ENCODE measurements at places on chromosomes 5 and 9.

GRCh38 chr5:80103371-80103770 lies 68.2 kb downstream of the THBS4 start:
- DNase-seq = no peak

DNA sequence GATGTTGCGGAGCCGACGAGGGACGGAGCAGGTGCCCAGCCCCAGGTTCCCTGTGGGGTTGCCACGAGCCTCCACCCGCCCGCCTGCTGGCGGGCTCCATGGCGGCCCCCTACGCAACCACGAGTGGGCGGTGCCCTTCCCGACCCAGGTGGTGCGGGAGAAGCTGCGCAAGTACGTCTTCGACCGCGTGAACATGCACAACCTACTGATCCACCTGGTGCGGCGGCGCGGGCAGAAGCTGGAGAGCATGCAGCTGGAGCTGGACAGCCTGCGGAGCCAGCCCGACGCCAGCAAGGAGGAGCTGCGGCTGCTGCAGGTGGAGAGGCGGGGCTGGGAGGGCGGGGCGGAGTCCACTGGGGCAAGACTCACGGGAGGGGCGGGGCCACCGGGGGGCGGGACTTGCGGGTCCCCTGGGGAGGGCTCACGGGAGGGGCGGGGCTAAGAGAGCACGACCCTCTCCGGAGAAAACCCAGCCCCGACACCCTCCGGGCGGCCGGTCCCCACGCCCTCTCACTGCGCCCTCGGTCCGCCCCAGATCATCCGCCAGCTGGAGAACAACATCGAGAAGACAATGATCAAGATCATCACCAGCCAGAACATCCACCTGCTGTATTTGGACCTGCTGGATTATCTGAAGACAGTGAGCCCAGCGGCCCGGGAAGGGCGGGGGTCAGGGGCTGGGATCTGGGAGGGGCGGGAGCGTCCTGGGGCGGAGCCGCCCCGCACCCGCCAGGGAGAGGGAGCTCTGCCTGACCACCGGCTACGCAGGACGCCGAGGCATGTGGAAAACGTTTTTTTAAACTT lies 3.9 kb downstream of the CCDC183 start:
- peak; percentile 86 for DNase-seq

GRCh38 chr9:135023786-135024405 lies 63.6 kb upstream of the OLFM1 start:
- no peak for DNase-seq

DNA sequence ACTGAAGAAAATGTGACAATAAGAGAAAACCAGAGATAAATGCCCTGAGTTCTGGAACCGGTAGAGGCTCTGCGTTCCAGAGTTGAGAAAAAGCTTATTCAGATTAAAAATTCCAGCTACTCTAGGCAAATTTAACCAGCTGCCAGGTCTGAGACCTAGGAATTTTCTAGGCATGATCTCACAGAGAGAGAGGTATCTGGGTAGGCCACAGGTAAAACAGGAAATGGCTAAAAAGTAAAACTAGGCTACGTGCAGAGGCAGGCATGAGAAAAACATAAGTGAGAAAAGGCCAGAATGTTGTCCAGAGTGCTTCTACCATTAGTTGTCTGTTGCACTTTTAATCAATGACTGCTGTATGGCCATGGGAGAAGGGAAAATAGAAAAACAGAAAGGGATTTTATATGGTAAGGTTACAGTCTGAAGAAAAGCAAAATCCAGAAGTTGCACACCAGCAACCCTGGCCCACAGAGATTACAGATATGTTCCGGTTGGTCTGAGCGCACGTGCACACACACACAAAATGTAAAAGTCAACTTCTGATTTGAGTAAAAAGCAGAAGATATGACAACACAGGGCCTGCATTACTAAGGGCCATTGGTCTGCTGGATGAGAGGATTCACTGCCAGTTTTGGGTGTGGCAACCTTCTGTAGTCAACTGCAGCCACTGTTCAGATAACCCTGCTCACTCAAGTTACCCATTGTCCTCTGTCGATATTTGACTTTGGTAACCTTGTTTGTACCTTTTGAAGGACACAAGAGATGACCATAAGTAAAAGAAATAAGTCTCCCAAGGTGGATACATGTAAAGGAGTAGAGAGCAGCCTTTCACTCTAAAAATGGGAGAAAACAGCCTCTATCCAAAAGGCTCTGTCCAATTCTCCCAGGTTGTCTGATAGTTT lies 266.0 kb downstream of the DTWD2 start:
- DNase-seq = no peak

DNA sequence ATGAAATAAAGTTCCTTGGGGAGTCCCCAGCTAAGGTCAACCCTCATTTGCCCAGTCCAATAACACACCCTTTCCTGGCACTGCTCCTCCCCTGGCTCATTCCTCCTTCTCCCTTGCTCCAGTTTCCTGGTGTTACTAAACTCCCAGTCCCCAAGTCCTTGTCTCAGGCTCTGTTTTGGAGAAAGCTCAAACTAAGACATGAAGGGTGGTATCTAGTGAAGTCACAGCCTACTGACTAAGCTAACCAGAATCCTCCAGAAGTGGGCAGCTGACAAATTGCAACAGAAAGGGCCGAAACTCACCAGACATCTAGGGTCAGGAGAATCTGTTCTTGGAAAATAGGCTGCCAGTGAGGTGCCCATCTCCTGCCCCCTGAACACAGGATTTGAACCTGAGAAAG lies 118.7 kb upstream of the NEK6 start:
- DNase-seq = no peak

DNA sequence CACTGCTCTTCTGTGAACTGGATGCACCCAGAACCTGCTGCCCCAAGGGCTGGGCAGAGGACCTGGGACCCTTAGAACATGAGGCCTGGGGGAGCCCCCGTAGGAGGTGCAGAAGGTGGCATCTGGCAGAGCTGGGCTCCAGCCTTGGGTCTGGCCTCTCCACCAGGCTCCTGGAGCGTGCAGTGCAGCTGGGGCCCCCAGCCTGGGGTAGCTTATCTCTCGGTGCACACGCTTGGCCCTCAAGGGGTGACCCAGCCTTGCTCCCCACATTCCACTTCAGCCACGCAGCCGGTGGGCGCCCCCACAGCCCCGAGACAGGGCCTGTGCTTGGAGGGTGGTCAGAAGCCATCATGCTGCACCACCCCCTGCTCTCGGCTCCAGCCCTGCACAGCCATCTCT lies 5.6 kb upstream of the NR5A1 start:
- no peak for DNase-seq

- DNase-seq = no peak
These were observed 173.7 kb downstream of the RMI1 start for GRCh38 chr9:84154320-84154719.

DNA sequence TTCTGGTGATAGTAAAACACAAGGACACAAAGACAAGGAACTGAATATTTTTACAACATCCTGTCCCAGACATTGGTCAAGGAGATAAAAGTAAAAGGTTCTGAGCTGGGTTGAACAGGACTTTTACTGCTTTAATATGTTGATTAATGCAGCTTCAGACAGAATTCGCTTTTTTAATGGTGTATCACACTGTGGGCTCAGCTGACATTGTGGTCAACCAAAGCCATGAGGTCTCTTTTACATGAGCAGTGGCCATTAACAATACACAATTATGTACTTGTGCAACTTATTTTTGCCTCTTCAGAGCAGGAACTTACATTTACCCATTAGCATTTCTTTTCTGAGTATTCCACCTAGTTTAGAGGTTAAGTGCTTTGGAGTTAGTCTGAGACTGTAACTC lies 22.8 kb upstream of the ERBIN start:
- no peak for DNase-seq

GRCh38 chr5:42760426-42760825 lies 3.8 kb downstream of the CCDC152 start:
- DNase-seq = no peak

DNA sequence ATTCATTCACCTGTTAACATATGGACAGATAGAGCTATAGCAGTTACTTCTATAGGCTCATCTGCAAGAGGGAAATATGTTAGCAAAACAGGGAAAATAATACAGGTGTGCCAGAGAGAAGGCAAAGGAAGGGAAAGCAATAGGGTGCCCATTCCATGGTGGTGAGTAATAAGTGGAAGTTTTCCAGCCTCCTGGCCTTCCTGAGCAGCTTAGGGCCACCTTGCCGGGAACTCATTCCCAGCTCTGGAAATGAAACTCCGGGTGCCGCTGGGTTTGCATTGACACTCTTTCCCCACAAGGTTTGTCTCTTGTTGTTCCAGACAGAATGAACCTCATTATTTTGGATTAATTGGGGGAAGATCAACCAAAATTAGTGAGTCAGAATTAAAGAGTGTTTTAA lies 58.4 kb downstream of the SLC1A3 start:
- no peak for DNase-seq

GRCh38 chr9:14318934-14319580 lies 5.1 kb upstream of the NFIB start:
- no peak for DNase-seq

- no peak for DNase-seq
These were observed 8.1 kb upstream of the RAD23B start for GRCh38 chr9:107274953-107275422.

GRCh38 chr5:134153657-134154056 lies 23.1 kb downstream of the SKP1 start:
- DNase-seq = no peak

GRCh38 chr5:140633021-140633471 lies at the start of gene CD14:
CD14 (minus strand) TSS chr5:140633175; CDS start chr5:140633071, 104 bp downstream.
- DNase-seq = no peak

DNA sequence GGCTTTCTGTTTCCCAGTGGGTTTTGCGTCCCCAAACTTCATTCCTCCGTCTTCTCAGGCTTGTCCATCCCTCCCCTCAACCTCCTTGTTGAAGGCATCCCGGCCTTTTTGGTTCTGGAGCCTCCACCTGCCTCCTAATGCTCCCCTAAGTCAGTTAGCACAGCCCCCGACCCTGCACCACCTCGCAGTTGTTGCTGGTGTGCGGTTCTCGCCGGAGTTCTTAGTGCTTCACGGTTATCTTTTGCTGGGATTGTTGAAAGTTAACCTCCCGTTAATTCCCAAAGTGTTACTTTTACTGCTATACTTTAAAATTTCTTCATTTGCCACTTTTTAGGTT lies 447 bp downstream of the UBLCP1 start:
- no peak for DNase-seq

- no peak for DNase-seq
These were observed 13.9 kb downstream of the NR2F1 start for GRCh38 chr5:93596676-93597490.

DNA sequence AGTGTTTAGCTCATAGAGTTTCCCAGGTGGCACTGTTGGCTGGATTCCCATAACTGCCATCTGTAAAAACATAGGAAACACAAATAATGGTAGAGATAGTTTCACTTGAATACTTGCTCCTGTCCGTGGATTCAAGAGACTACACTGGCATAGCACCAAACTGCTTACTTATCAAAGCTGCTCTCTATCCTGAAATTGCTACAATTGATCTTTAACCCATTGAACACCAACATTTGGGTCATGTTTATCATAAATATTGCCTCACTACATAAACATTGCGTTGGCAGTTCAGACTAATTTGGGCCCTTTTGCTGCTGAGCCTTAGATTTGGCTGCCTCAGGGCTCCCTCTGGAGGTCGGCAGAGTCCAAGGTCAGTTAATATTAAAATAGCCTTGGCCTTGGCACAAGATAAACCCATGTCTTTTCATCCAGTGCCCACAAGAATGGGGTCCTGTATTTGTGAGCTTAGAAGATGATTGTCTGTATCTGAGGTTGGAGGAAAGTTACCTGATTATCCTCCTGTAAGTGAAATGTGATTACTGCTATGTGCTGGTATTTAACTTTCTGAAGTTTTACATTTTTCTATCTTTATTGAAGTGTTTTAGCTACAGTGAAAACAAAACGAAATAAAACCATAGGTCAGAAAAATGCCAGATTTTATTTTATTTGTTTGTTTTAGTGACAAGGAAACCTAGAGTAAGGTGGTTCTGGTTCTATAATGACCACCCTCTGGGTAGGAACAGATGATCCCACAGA lies 4.0 kb upstream of the RANBP3L start:
- no peak for DNase-seq

DNA sequence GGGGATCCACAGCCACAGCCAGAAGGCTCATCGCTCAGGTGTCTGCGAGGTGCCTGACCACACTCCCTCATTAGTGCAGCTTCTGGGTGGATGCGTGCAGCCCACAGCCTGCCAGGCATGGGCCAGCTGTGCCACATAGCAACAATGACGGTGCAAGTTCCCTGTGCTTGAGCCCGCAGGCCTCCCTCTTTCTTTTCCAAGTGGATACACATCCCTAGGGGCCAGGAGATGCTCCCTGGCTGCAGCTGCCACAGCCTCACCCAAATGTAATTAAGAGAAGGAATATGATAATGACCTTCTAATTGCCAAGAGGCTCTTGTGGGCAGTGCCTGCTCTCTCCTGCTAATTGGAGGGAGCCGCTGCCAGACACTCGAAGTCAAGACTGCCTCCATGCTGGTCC lies 116.0 kb upstream of the PPP1R26 start:
- DNase-seq = no peak

GRCh38 chr5:142015781-142016533 lies 3.1 kb upstream of the GNPDA1 start:
- DNase-seq = peak; percentile 29

GRCh38 chr5:144048259-144048856 lies 122.1 kb downstream of the YIPF5 start:
- DNase-seq = no peak

DNA sequence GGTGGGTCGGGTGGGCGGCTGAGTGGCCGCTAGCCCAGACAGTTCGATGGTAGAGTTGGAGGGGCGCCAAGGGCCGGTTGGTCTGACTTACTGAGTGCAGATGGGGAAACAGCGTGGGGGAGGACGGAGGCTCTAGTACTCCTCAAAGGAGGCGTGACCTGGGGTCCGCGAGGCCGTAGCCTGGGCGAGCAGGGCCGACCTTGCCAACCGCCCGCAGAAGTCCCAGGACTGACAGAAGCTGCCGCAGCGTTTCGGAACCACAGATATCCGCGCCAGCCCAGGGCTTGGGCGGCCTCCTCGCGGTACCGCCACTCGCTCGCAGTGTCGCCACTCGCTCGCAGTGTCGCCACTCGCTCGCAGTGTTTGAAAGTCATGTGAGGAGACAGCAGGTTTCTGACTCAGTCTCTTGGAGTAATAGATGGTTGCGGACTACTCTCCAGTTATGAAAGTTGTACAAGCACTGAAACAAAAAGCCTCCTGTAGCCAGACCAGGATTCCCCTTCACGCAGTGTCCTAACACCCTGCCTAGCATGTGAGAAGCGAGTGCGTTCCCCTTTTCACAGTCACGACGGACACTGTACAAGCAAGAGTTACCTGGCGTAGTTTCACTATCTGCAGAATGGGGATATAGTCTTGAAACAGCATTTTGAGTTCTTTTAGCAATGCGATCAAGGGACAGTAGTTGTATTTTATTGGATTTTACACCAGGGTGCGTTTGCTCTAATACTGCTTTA lies 674 bp downstream of the TMEM38B start:
- peak; percentile 9 for DNase-seq

- no peak for DNase-seq
These were observed 162.3 kb upstream of the ZNF462 start for GRCh38 chr9:106700676-106701075.
